ENCODE measurements at places on chromosomes 3 and 15.

GRCh38 chr3:9768141-9768775, 1.5 kb downstream of the CAMK1 start:
- DNase-seq: no peak

DNA sequence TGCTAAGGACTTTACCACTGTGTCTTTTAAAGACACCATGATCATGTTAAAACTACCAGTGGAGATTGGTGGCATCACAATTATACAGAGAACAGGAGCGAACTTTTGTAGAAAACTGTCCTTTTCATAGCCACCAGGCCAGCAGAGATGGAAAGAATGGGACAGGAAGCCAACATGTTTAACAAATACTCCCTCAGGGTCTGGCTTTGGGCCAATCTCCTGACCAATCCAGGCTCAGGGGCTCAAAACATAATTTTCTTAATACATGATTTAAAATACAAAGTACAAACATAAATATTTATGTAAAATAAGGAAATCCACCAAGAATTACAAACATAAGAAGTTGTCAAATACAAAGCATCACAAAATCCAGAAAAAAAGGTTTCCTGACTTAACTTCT, 266.0 kb downstream of the VPS13C start:
- DNase-seq: peak; percentile 9

DNA sequence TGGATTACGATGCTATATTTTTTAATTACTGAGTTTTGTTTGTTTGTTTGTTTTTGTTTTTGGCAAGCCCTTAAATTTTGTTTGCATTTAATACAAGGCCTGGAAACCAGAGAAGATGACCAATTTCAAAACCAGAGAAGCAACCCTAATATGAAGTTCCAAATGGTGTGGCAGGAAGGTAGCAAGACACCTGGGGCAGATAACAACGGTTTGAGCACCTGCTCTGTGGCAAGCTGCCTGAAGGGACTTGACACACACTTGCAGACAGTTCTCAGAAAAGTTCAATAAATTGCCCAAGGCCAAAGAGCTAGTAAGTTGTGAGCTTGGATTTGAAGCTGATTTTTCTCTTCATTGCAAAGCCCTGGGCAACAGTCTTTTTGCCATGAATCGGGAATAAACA, 151.2 kb upstream of the UBE2E1 start:
- no peak for DNase-seq

- DNase-seq: no peak
Observed at GRCh38 chr3:59261009-59261408, 211.2 kb upstream of the CFAP20DC start.

GRCh38 chr15:69200832-69201745, 40.7 kb downstream of the GLCE start:
- no peak for DNase-seq

DNA sequence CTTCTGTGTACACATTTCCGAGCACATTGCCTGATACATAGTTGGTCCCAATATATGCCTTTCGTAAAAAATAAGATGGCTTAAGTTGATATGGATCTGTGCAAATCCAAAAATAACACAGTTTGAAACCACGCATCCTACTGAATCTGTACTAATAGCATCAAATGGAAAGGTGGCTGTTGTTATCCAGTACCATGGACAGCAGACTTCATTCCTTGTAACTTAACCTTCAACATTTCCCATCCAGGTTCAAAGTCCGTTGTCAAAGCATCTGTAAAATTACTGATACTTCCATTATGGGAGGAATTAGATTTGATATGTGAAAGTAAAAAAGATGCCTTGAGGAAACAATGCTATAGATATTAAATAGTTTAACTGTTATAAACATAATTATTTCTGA, 65.5 kb upstream of the C3orf49 start:
- DNase-seq: peak; percentile 53

DNA sequence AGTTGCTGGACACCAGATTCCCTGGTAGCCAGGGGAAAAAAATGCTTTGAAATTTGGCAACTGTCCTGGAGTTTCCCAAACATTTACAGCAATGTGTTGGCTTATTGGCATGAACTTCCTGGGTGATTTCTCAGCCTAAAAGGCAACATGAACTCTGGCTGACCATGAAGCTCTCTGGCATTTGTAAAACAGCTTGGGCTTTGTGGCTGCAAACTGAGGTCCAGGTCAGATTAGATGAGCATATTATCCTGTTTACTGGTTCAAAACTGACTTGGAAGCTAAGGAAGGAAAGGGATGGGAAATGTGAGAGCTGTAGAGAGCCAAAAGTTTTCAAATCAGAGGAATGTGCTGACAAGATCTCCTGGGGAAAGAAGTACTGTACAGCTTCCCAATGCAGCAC, 139.0 kb downstream of the P3H2 start:
- peak; percentile 71 for DNase-seq

DNA sequence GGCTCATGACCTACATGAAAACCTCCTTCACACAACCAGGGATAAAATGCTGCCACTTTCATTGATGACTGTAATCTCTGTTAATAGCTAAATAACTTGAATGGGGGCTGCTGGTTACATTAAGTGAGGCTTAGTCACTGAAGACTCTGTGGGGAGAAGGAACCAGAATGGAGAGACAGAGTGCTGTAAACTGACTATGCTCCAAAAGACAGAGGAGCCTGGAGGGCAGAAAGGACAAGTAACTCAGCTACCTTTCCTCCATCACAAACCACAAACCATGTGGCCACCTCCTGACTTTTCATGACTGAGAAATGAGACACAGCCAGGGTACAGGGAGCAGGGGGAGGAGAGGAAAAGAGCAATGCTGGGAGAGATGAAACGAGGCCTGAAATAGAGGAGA, 97.1 kb upstream of the TRIM42 start:
- DNase-seq: no peak

- DNase-seq: no peak
Observed at GRCh38 chr3:65173841-65174240, 486.0 kb upstream of the ADAMTS9 start.

GRCh38 chr3:136196401-136197158, 445 bp upstream of the MSL2 start:
- peak; percentile 100 for DNase-seq

GRCh38 chr3:14414846-14415464, 12.5 kb downstream of the SLC6A6 start:
- no peak for DNase-seq

- no peak for DNase-seq
Observed at GRCh38 chr3:24678021-24678420, 183.4 kb upstream of the THRB start.

DNA sequence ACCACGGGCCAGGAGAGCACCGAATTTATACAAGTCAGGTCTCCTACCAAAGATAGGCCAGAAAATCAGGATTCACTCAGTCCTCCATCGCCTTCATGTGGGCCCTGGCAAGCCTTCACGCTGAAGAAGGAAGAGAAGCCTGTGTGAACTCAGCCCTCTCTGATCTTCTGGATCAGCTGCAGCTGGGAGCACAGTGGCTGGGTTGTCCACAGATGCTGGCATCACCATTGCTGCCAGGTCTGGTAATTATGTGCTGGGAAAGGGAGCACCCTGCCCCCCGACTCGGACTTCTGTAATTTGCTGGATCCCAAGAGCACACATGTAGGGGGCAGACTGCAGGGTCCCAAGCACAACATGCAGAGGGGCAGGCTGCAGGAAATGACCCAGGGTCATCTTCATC, 12.4 kb upstream of the PDE8A start:
- no peak for DNase-seq

DNA sequence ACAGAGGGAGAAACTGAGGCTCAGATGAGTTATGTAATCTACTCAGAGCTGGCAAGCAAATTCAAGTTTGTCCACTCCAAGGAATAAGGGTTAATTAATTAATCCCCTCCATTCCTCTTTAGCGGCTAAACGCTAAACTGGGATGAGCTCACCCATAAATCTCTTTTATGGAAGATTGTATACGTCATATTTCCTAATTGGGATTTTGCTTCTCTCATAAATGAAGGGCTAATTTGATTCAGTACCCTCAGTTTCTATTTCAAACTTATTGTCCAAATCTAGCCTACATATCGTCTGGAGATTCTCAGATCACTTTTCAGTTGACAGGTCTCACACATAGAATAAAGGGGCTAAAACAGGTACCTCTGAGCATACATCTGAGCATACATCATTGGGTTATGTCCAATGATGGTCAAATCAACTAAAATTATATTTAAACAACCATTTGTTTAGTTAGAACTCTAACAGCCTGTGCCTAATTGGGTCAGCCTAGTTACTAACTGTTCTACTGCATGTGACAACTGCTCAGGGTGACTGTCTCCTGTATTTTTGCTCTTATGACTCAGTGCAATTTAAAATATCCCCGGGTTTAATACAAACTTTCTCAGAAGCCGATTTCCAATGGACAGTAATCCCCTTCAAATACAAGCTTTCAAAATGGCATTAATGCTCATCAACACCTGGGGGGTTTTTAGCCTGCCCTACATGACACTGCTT, 57.6 kb upstream of the PLXND1 start:
- DNase-seq: peak; percentile 19

DNA sequence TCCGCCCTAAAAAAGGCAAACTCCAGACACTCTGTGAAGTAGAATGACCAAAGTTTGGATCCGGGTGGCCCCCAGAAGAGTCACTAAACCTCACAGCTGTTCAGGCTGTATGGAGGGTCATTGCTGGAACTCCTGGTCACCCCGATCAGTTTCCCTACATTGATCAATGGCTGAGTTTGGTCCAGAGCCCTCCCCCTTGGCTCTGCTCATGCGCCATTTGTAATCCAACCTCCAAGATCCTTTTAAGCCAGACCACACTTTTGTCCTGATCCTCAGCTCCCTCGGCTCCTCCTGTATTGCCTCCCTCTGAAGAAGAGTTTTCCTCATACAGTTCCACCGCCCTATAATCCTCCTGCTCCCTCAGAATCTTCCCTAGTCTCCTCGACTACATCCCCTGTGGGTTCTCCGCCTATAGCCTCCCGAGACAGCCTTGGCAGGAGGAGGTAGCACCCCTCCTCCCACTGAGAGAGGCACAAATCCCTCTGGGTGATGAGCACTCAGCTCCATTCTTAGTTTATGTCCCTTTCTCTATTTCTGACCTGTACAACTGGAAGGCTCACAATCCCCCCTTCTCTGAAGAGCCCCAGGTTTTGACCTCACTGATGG, 42.2 kb downstream of the ZBTB11 start:
- no peak for DNase-seq

GRCh38 chr3:11721479-11721878, 77.8 kb upstream of the VGLL4 start:
- no peak for DNase-seq
